ENCODE measurements at places on chromosomes 2 and 18. TPM values are rescaled to one million over a fixed set of nuclear protein-coding genes. Genes with fewer than 3 reads are reported as not detected.

The UNC50 gene
- total RNA-seq, result 41.6 TPM

The UGT1A3 gene
- not detected for total RNA-seq

The NEB gene
- 0.92 TPM for total RNA-seq

GRCh38 chr2:85166021-85166420, 32.8 kb downstream of the TCF7L1 start:
- no peak for DNase-seq

DNA sequence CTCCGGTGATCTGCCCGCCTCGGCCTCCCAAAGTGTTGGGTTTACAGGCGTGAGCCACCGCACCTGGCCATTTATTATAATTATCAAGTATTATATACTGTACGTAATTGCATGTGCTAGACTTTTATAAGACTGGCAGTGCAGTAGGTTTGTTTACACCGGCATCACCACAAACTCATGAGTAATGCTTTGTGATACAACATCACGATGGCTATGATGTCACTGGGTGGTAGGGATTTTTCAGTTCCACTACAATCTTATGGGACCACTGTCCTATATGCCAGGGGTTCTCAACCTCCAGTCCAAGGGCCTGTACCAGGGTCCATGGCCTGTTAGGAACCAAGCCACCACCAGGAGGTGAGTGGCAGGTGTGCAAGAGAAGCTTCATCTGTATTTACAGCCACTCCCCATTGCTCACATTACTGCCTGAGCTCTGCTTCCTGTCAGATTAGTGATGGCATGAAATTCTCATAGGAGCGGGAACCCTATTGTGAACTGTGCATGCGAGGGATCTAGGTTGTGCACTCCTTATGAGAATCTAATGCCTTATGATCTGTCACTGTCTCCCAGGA, 9.4 kb downstream of the SCYGR4 start:
- DNase-seq, result no peak

GRCh38 chr2:75790121-75790813, 79.6 kb upstream of the GCFC2 start:
- DNase-seq, result no peak

- DNase-seq, result no peak
Observed at GRCh38 chr18:39843546-39843945, 2111.5 kb upstream of the PIK3C3 start.

GRCh38 chr18:51236225-51236624, 38.7 kb upstream of the MEX3C start:
- no peak for DNase-seq

DNA sequence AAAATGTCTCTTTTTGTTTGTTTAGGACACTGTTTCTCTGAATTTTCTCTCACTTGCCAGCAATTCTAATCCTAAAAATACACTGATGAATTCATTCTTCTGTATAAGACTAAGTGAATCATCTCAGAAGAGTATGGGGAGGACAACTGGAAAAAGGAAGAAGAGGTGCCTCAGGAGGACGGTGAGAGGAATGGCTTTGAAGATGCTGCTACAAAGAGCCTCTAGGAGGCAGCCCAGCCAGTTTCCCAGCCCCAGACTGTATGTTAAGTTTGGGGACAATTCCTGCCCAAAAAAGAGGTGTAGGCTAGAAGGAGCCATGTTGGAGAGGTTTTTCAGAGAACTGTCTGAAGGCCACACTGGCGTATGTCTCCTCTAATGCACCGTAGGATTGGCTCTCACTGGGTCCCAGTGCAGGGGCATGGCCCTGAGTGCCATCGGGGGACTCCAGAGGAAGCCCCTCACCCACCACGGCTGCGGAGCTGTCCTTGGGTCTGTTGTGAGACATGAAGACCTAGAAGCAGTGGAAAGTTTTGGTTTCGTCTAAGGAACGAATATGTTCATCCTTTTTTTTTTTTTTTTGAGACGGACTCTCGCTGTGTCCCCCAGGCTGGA, 3.1 kb upstream of the SDC1 start:
- DNase-seq, result no peak

- no peak for DNase-seq
Observed at GRCh38 chr2:206958261-206958660, 18.9 kb downstream of the CPO start.

GRCh38 chr18:615092-615521, 18.3 kb downstream of the CLUL1 start:
- no peak for DNase-seq

- DNase-seq, result no peak
Observed at GRCh38 chr2:180670302-180671003, 310.0 kb upstream of the UBE2E3 start.

DNA sequence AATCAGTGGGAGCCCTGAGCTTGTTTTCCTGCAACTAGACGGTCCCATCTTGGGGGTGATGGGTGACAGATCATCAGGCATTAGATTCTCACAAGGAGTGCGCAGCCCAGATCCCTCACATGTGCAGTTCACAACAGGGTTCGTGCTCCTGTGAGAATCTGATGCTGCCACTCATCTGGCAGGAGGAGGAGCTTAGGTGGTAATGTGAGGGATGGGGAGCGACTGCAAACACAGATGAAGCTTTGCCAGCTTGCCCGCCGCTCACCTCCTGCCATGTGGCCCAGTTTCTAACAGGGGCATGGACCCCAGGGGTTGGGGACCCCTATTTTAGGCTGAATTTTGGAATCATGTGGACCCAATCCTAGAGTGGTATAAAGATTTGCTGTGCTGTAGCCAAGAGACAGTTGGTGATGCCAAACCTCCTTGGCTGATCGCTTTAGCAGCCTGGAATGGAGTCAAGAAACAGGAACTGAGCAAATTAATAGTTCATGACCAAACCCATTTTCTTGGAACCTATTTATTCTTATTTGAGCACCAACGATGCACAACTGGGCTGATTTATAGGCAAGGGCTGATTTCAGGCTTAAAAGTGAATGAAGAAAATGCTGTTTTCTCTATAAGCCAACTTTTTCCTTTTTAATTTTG, 25.7 kb downstream of the LPIN1 start:
- no peak for DNase-seq

GRCh38 chr18:7459851-7460770, 107.0 kb upstream of the PTPRM start:
- no peak for DNase-seq

GRCh38 chr2:176139661-176140512, 10.4 kb downstream of the HOXD8 start:
- DNase-seq, result no peak

DNA sequence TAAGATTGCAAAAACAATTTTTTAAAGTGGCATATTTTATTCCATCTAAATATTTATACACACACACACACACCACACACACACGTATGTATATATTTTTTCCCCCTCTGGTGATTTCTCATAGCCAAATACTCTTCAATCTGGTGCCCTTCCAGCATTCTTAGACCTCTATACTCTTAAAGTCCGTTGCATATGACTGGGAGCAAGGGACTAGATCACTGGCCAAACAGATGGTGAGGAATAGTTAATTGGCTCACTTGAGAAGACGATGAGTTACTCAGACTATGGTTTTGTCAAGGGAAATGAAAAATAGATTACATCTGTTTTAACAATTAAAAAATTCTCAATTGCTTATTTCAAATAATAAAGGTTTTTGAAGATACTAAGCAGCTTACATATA, 512.5 kb upstream of the LRRTM4 start:
- DNase-seq, result no peak

GRCh38 chr2:16247326-16248122, 307.2 kb downstream of the MYCN start:
- DNase-seq, result no peak

- DNase-seq, result no peak
Observed at GRCh38 chr2:56674084-56674483, 490.3 kb downstream of the CCDC85A start.
